ENCODE measurements at places on chromosomes 11 and 22. TPM values are rescaled to one million over a fixed set of nuclear protein-coding genes. Genes with fewer than 3 reads are reported as not detected.

- peaks cover 21% of the 10 kb centered on the region for H3K27me3 ChIP-seq
- no peak overlapping the region for H3K27ac ChIP-seq
- peak; percentile 47 for DNase-seq
- no peaks in the 10 kb centered on the region for H3K4me1 ChIP-seq
- H3K36me3 ChIP-seq: no peaks in the 10 kb centered on the region
- no peak overlapping the region for H3K4me3 ChIP-seq
These were observed 108.0 kb upstream of the ANO1 start for GRCh38 chr11:69969890-69970784.

GRCh38 chr11:67731583-67731982 lies 57.2 kb upstream of the ALDH3B2 start:
- H3K4me1 ChIP-seq: no peaks in the 10 kb centered on the region
- H3K4me3 ChIP-seq: no peak overlapping the region
- H3K27ac ChIP-seq: no peak overlapping the region
- DNase-seq: no peak
- no peaks in the 10 kb centered on the region for H3K36me3 ChIP-seq

DNA sequence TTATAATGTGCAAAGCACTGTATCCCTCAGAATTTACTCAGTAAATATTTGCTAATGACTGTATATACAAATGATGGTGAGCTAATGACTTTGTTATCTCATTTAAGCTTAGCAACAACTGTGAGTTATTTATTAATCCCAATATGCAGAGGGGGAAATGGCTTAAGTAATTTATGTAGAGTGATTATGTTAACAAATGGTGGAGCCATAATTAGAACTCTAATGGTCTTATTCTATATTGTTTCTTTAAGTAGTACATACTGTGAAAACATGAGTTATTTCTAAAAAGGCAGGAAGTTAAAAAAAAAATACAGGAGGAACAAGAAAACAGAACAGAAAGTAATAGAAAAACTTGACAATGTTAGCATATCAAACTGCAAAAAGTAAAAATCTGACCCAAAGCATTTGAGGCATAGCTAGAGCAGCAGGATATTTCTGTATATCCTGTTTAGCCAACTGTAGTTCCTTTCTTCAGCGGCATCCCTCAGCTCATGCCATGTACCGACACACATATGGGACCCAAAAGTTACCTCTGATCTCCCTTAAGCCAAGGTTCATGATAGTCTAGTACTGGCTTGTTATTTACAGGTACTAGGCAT lies 94.2 kb downstream of the FCHSD2 start:
- H3K4me1 ChIP-seq: no peaks in the 10 kb centered on the region
- no peaks in the 10 kb centered on the region for H3K27me3 ChIP-seq
- H3K27ac ChIP-seq: no peak overlapping the region
- no peak for DNase-seq
- no peak overlapping the region for H3K4me3 ChIP-seq

Gene KRTAP5-2
- total RNA-seq: not detected

- DNase-seq: no peak
- no peaks in the 10 kb centered on the region for H3K4me1 ChIP-seq
These were observed 14.1 kb downstream of the LARGE2 start for GRCh38 chr11:45936511-45937054.

GRCh38 chr11:131855320-131855719 lies 484.9 kb downstream of the NTM start:
- H3K4me1 ChIP-seq: peaks cover 4% of the 10 kb centered on the region
- H3K36me3 ChIP-seq: no peaks in the 10 kb centered on the region
- peaks cover 17% of the 10 kb centered on the region for H3K27me3 ChIP-seq
- no peak overlapping the region for H3K4me3 ChIP-seq

DNA sequence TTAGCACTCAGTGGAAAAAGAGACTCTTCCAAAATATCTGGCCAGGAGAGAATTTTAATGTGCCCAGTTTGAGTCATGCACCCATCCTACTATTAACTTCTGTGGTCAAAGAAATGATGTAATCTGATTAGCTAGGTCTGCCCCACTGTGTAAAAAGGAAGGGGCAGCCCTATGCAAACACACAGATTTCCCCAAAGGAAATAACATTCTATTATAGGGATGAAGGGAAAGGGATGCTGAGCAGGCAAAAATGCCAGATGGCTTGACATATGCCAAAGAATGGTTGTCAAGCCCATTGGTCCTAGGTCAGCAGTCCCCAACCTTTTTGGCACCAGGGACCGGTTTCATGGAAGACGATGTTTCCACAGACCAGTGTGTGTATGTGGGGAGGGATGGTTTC lies 43.3 kb upstream of the PAK1 start:
- no peak overlapping the region for H3K27ac ChIP-seq
- peaks cover 3% of the 10 kb centered on the region for H3K4me1 ChIP-seq
- H3K36me3 ChIP-seq: no peaks in the 10 kb centered on the region
- no peaks in the 10 kb centered on the region for H3K27me3 ChIP-seq
- H3K4me3 ChIP-seq: no peak overlapping the region

DNA sequence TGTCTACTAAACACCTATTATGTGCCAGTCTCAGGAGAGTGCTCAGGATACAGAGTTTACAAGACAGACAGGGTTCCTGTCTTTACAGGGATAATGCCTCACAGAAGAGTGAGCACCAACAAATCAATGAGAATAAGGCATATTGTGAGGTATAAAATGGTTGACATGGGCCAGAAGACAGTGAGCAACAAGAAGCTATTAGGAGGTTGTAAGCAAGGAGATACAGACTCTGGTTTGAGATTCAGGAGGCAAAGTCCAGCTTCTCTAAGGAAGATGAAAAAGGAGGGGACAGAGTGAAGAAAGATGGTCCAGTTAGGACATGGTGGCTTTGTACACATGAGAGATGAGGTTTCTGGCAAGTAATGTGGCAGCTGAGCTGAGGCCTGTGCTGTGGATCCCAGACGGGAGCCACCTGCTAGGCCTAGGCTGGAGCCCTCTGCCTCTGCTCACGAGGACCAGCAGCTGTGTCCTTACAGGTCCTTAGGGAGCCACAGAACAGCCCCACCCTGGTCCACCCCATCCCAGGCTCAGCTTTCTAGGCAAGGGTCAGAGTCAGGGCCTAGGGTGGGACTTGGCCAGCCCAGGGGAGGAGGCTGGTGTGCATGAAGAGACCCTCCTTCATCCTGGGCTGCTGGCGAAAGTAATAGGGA lies 110.5 kb downstream of the ZNF280B start:
- DNase-seq: no peak
- H3K27me3 ChIP-seq: peaks cover 11% of the 10 kb centered on the region
- H3K4me3 ChIP-seq: no peak overlapping the region
- H3K27ac ChIP-seq: no peak overlapping the region

GRCh38 chr11:74806267-74806666 lies 57.6 kb downstream of the RNF169 start:
- no peak overlapping the region for H3K27ac ChIP-seq
- H3K4me3 ChIP-seq: no peak overlapping the region
- peaks cover 4% of the 10 kb centered on the region for H3K36me3 ChIP-seq
- no peaks in the 10 kb centered on the region for H3K27me3 ChIP-seq

Gene DERL3
- total RNA-seq: 0.36 TPM

Gene DCDC1
- total RNA-seq: 1.1 TPM

GRCh38 chr11:33064866-33065265 lies 25.5 kb downstream of the TCP11L1 start:
- H3K4me1 ChIP-seq: peaks cover 43% of the 10 kb centered on the region
- no peak for DNase-seq
- H3K4me3 ChIP-seq: no peak overlapping the region
- H3K36me3 ChIP-seq: peaks cover 47% of the 10 kb centered on the region

- H3K27me3 ChIP-seq: no peaks in the 10 kb centered on the region
- peak overlapping the region; percentile 79 for H3K4me3 ChIP-seq
- peak overlapping the region; percentile 88 for H3K27ac ChIP-seq
- no peaks in the 10 kb centered on the region for H3K36me3 ChIP-seq
- H3K4me1 ChIP-seq: peaks cover 78% of the 10 kb centered on the region
- no peak for DNase-seq
These were observed 1.6 kb downstream of the DIXDC1 start for GRCh38 chr11:111938687-111939160.

DNA sequence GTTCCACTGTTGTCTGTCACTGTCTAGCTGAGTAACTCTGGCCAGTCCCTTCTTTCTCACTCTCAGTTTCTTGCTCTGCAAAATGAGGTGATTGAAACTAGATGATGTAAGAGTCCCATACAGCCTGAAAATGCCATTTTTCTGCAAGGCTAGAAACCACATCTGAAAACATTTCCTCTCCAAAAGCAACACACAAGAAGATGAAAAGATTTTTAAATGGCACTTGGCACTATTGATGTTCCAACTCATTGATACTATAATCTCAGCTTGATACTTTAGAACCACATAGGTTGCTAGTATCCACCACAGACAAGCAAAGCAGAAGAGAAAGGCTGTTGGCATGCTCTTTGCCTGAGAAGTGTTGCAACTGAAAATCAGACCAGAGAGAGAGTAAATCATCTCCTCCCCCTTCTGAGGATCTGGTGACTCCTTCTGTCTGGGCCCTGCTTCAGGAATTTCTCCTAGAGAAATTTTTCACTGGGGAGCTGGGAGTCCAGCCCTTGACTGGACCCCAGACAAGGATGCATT lies 1217.9 kb downstream of the LRRC4C start:
- no peaks in the 10 kb centered on the region for H3K36me3 ChIP-seq
- DNase-seq: no peak
- no peak overlapping the region for H3K4me3 ChIP-seq
- H3K4me1 ChIP-seq: no peaks in the 10 kb centered on the region
- no peaks in the 10 kb centered on the region for H3K27me3 ChIP-seq

Gene SCUBE1
- 2.1 TPM for total RNA-seq

GRCh38 chr11:44743959-44744557 lies 17.3 kb downstream of the TSPAN18 start:
- H3K27me3 ChIP-seq: peaks cover 28% of the 10 kb centered on the region
- DNase-seq: no peak
- H3K27ac ChIP-seq: no peak overlapping the region
- no peak overlapping the region for H3K4me3 ChIP-seq
- no peaks in the 10 kb centered on the region for H3K36me3 ChIP-seq

DNA sequence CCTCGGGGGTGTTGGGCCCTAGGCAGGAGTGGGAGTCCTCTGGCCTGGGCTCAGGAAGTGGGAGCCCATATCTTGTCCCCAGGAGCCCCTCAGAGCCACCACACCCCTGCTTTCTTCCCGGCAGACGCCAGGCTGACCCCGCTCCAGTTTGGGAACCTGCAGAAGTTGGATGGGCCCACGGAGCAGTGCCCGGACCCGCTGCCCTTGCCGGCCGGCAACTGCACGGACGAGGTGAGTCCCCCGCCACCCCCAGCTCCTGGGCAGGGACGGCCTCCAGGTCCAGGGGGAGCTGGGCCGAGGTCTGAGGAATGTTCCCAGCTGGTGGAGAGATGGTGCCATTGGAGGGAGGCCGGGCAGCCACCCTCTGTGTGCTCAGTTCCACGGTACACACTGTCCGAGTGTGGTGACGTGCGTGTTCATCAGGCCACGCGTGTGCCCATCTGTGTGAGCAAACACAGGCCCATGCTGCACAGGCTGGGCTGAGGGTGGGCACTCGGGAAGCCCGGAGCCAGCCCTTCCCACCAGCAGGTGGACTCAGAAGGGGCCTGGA lies 4.8 kb downstream of the MUC5B start:
- no peaks in the 10 kb centered on the region for H3K27me3 ChIP-seq
- DNase-seq: peak; percentile 56
- H3K4me1 ChIP-seq: no peaks in the 10 kb centered on the region
- no peak overlapping the region for H3K4me3 ChIP-seq
- no peak overlapping the region for H3K27ac ChIP-seq

GRCh38 chr11:57315491-57315890 lies 9.3 kb downstream of the TNKS1BP1 start:
- H3K4me3 ChIP-seq: no peak overlapping the region
- peaks cover 84% of the 10 kb centered on the region for H3K36me3 ChIP-seq
- no peak overlapping the region for H3K27ac ChIP-seq
- peak; percentile 82 for DNase-seq

GRCh38 chr22:45304971-45305370 lies 4.8 kb upstream of the FAM118A start:
- H3K36me3 ChIP-seq: no peaks in the 10 kb centered on the region
- no peak overlapping the region for H3K27ac ChIP-seq
- peaks cover 18% of the 10 kb centered on the region for H3K4me1 ChIP-seq
- no peak overlapping the region for H3K4me3 ChIP-seq

GRCh38 chr11:102158164-102158735 lies 48.0 kb downstream of the YAP1 start:
- H3K4me3 ChIP-seq: no peak overlapping the region
- no peak for DNase-seq
- peaks cover 26% of the 10 kb centered on the region for H3K4me1 ChIP-seq
- H3K27me3 ChIP-seq: no peaks in the 10 kb centered on the region
- no peak overlapping the region for H3K27ac ChIP-seq

Gene NARS2
- total RNA-seq: 12.7 TPM

GRCh38 chr22:17924735-17925364 lies 99.5 kb downstream of the MICAL3 start:
- no peaks in the 10 kb centered on the region for H3K27me3 ChIP-seq
- H3K27ac ChIP-seq: no peak overlapping the region
- H3K4me3 ChIP-seq: no peak overlapping the region
- H3K36me3 ChIP-seq: no peaks in the 10 kb centered on the region
- peak; percentile 65 for DNase-seq
- peaks cover 50% of the 10 kb centered on the region for H3K4me1 ChIP-seq

GRCh38 chr11:123434262-123434661 lies 4.2 kb downstream of the GRAMD1B start:
- no peaks in the 10 kb centered on the region for H3K27me3 ChIP-seq
- H3K36me3 ChIP-seq: peaks cover 14% of the 10 kb centered on the region
- H3K4me3 ChIP-seq: no peak overlapping the region
- no peak overlapping the region for H3K27ac ChIP-seq
- peaks cover 42% of the 10 kb centered on the region for H3K4me1 ChIP-seq

- no peak for DNase-seq
- H3K4me3 ChIP-seq: no peak overlapping the region
These were observed 52.6 kb downstream of the CLTCL1 start for GRCh38 chr22:19238900-19239299.

Gene OR6T1
- total RNA-seq: not detected

- DNase-seq: no peak
- no peaks in the 10 kb centered on the region for H3K36me3 ChIP-seq
- H3K27me3 ChIP-seq: no peaks in the 10 kb centered on the region
- no peak overlapping the region for H3K27ac ChIP-seq
- H3K4me3 ChIP-seq: no peak overlapping the region
These were observed 983 bp downstream of the EHF start for GRCh38 chr11:34621876-34622275.

GRCh38 chr11:134017511-134018430 lies 51.1 kb upstream of the JAM3 start:
- H3K27ac ChIP-seq: no peak overlapping the region
- H3K4me3 ChIP-seq: no peak overlapping the region
- DNase-seq: no peak
- no peaks in the 10 kb centered on the region for H3K4me1 ChIP-seq

Gene GLYATL2
- total RNA-seq: 1.1 TPM

Gene KLHL35
- 4.3 TPM for total RNA-seq

Gene CREBZF
- 49.2 TPM for total RNA-seq

Measured in osteoblast (primary cell).